ENCODE measurements at places on chromosomes 5 and 9. TPM values are rescaled to one million over a fixed set of nuclear protein-coding genes. Genes with fewer than 3 reads are reported as not detected.

DNA sequence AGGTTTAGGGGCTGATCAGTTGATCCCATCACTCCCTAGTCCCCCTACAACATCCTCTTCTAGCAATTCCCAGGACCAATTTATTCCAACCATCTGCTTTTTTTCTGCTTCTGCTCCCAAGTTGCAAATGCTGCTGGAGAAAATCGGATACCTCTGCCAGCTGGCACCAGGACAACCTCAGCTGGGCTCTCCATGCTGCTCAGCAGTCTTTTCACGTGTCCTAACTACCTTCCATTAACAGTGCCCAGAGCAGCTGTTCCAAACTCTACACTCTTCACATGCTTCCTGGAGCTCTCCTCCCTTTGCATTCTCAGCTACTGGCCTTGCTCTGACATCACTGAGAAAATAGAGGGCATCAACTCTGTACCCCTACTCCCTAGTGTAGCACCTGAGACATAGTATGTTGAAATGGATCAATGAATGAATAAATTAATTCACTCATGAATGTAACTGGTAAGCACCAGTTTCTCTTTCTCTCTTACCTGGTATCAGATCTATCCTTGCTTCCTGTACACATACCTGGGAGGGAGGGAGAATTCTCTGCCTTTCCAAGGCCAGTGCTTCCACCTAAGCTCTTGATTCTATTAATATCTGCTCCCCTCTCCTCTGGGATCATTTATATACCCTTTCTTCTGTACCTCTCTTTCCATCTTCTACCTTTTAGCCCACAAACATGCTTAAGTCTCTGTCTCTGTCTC lies 191.0 kb downstream of the RAB3C start:
- DNase-seq = no peak

DNA sequence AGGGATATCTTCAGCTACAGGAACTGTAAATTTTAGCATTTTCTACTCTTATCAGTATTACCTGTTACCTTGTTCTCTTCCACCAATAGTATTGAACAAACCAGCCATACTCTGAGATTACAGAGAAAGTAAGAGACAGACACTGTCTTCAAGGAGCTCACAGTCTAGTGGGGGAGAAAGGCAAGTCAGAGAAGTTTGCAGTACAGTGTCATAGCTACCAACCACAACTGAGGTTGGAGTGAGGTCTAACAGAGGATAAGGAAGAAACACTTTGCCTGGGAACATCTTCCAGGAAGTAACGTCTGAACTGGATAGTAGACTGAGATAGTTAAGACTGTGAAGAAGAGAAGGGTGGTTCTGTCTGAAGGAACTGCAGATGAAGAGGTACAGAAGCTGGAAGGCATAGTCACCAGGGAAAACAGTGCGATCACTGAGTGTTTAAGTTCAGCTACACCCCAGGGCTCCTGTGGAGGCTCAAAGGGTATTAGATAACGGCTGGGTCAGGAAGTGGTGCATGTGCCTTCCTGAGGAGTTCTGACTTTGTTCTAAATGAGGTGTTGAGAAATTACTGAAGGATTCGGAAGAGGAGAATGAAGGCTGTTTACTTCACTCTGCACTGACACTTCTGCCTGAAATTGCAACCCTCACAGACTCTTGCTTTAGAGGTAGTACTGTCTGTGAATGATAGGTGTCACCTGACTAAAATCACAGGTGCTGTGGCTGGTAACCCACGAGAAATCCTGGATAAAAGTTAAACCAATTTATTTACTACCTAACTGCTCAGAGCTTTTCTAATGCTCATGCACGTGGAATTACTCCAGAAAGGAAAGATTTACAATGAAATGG lies 841.6 kb downstream of the MAT2B start:
- no peak for DNase-seq

- DNase-seq = no peak
Measured at GRCh38 chr9:79598562-79599345, 27.0 kb downstream of the TLE4 start.

DNA sequence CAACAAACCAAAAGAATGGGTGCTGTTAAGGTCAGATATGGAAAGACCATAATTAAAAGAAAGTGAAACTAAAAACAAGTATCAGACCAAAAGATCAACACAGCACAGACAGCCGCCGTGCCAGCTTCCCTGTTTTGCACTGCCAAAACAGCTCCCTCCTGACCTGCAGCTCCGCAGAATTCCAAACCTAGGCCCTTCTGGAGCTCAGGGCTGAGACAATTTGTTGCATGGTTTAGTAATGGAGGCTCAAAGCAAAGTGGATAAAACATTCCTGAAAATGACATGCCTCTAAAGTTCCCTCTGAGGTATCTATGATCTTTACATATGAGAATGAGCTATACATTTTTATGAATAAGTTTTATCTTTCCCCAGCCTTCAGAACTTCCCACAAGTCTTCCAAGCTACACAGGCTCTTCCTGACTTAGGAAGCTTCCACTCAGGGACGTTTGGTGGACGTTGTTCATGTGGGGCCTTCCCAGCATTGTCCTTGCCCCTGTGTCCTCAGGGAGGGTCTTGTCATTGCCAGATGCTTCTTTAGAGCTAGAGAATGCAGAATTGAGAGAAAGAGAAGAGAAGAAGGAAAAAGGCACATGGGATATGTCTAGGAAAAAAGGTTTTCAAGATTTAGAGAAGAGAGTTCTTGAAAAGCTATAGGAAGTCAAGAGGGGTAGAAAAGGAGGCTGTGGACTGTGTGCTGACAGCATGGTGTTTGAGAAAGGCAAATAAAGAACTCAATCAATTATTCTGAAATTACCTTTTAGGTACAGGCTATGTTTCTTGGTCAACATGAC lies 28.4 kb upstream of the SSBP2 start:
- DNase-seq = no peak

Gene ZNF608
- 23.7 TPM for total RNA-seq

Gene FOXD4L6
- total RNA-seq = not detected
